A549 (cell line): ENCODE measurements at places on chromosomes 1 and 21.
A peak's percentile ranks its signal among the peaks of the same experiment; 100 is the strongest.

DNA sequence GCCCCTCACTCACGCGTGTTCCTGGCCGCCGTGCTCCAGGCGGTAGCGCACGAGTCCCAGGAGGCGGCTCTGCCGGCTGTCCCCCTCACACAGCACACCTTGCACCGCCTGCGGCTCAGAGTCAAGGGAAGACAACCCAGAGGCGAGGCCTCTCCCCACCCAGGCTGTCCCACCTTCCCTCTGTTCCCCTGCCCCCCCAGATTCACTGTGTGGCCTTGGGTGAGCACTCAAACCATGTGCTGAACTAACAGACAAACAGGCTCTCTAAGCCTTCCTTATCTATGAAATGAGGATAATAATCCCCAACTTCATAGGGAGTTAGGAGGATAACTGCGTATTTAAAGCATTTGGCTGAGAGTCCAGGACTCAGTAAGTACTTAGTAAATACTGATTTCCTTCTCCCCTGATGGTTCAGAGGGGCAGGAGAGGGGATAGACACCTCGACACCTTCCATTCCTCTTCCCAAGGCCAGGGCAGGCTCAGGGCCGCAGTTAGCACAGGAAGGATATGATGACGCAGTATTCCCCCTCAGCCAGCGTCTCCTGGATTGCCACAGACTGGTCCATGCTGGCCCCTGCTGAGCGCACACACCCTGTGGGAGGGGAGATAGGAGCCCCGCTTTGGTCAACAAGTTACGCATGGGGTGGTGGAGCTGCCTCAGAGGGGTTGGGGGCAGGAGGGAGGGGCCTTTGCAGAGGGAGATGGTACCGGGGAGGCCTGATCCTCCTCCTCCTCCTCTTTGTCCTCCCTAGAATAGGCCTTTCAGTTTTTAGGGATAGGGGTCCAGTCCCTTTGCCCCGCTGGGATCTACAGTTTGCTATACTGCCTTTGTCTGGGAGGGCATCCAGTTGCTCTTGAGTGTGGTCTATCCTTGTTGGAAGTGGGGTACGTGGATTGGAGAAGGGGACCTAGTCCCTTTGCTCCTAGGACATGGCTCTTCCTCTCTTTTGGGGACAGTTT is 830 bp downstream of the INPP5B start:
- DNase-seq: peak; percentile 43

- DNase-seq: no peak
These were observed 94.4 kb downstream of the ITPKB start for GRCh38 chr1:226644541-226645176.

GRCh38 chr1:174247472-174247871 is 88.2 kb downstream of the RABGAP1L start:
- DNase-seq: no peak

- DNase-seq: no peak
These were observed 51.3 kb downstream of the PTP4A2 start for GRCh38 chr1:31886866-31887265.

- no peak for DNase-seq
These were observed 79.6 kb upstream of the CTTNBP2NL start for GRCh38 chr1:112316254-112316913.

DNA sequence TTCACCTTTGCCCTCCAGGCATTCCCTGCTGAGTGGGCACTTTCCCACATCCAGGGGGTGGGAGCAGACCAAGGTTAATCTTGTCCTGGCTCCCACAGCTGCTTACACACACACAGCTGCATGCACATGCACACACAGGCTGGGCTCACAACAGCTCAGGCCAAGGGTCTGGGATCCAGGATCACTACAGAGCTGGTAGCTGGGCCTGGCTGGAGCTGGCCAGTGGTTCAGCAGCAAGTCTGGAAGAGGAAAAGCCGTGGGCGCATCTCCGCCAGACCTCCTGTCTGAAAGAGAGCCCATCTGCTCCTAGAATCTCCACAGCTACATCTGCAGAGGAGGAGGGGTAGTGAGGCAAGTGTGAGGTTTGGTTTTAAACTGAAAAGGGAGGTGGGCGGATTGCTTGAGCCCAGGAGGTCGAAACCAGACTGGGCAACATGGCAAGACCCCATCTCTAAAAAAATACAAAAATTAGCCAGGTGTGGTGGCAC is 3.8 kb downstream of the CDK18 start:
- no peak for DNase-seq

- no peak for DNase-seq
These were observed 8.4 kb downstream of the ITGA10 start for GRCh38 chr1:145901312-145902021.

GRCh38 chr1:15740924-15741850 is 1.1 kb upstream of the TMEM82 start:
- DNase-seq: peak; percentile 70

GRCh38 chr1:223628233-223629125 is 37.0 kb downstream of the CAPN8 start:
- peak; percentile 59 for DNase-seq

DNA sequence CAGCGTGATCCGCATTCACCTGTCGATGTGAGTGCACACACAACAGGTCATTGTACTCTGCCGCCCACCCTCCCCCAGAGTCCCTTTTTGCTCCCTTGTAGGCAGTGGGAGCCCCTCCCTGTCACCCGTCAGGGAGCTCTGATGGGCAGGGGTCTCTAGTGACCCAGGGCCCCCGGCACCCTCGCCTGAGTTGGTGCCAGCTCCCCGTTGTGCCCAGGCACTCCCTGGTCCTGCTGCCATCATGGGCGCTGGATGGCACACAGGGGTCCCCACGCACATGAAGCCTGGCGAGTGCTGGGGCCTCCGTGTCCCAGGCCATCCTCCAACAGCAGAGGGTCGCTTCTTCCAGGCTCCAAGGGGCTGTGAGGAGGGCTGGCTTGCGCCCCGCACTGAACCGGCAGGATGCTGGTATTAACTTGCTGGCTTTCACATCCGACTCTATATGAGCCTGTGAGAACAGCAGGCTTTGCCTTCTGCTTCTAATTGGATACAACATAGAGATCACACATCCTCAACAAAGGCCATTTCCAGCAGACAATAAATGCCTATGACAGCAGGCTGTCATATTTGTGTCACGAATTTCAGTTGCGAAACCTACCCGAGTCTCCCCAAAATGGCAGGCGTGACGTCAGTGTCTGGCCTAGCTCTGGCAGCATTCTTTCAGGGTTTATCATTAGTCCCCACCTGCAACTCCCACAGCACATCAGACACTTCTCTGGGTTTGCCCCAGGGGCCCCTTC is 35.4 kb downstream of the KIAA1614 start:
- DNase-seq: no peak

- no peak for DNase-seq
These were observed 129.7 kb downstream of the DAB1 start for GRCh38 chr1:57294177-57294576.

- no peak for DNase-seq
These were observed 1.9 kb downstream of the MANEAL start for GRCh38 chr1:37795340-37796125.

GRCh38 chr1:160374306-160375110 is 7.6 kb downstream of the NHLH1 start:
- DNase-seq: no peak

GRCh38 chr1:228194436-228194835 is 13.4 kb upstream of the OBSCN start:
- DNase-seq: no peak

DNA sequence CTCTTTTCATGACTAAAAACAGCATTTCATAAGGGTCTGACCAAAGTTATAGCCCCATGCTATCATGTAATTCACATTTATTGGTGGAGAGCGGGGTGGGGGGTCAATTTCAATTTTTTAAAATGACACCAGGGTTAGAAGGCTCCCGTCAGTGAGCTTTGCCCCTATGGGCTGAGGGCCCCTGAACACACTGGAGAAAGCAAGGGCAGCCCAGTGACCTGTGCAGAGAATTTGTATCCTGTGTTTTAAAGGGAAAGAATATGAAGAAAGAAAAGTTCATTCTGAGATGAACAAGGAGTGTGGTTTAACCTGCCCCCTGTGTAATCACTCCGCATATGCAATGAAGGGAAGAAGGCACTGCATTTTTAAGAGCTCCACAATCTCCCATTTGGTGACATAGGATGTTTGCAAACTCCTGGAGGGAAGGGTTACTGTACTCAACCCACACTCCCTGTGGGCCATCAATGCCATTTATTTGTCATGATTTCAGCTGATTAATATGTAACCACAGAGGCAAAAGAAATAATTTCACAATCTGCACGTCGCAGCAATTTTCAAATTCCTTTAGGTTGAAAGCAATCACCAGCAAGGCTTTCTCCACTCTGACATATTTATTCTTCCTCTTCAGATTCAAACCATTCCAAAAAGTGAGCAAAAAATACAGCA is 95.6 kb downstream of the ZNF281 start:
- DNase-seq: peak; percentile 58

GRCh38 chr1:244324176-244324883 is 127.4 kb downstream of the ADSS2 start:
- no peak for DNase-seq
